ENCODE measurements at places on chromosomes 1 and 21.

DNA sequence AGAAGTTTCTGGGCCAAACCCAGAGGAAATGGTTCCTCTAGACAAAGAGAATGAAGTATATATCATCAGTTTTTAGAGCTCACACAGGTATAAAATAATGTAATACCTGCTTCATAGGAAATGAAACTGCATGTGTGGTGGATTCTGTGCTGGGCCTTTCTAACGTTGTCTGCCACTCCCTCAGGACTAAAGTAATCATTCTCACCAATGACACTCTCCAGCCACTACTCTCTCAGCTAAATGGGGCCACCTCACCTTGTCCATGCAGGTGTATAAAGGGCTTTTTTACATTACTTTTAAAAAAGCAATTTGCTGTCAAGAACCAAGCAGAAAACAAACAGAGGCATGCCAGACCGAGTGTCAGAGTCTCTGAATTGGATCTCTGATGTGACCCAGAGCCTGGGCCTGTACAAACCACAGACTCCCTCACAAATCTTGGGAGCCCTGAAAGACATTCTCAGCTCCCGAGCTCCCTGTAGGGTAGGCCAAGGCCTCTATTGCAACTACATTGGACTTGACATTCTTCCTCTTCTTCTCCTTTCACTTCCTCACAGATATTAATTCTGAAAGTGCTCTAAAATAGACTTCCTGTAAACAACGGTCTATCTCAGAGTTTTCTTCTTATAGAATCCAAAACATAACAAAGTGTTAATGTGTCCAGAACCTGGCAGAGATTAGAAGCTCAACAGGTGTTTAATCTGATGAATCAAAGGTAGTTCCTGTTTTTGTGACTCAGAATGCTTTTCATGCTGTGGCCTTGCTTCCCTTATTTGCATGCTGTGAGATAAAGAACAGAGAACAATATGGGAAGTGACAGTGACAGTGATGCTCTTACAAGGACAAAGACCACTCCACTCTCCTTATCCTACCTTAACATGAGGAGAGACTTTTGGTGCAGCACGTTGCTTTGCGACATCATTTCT, 8.6 kb downstream of the AIM2 start:
- no peak for DNase-seq

DNA sequence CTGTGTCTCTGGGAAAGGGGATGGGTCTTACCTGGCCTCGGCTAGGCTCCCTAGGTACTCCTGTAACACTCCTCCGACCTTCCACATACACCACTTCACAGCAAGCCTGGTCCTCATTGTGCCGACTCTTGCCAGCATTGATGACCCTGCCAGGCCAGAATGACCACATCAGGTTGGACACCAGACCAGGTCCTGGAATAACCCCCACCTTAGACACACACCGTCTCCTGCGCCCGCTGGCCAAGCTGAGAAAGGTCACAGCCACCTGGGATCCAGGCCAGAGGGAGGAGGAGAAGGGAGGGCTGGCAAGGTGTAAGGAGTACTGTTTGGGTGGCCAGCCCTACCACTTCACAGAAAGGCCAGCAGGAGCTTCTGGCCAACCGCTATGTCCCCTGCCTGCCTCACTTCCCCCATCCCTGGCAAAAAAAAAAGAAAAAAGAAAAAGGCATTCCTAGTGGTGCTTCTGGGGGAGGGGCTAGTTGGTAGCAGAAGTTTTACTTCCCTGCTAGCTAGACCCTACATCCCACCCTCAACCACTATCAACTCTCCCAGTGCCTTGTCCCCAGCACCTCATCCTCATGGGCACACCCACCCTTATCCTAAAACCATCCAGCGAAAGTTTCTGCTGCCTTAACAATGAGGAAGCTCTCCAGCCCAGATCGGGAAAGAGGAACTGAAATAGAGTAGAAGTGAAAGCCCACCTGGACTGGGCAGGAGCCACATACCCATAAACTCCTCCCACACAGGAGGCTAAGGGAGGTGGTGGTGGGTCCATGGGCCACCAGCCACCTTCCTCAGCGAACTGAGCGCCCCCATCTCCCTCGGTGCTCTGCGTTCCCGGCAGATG, 1.4 kb downstream of the PPM1J start:
- DNase-seq, result no peak

GRCh38 chr1:95278173-95279006, 44.4 kb downstream of the RWDD3 start:
- no peak for DNase-seq

GRCh38 chr1:109140392-109140791, 26.5 kb downstream of the ELAPOR1 start:
- DNase-seq, result no peak

- no peak for DNase-seq
Measured at GRCh38 chr1:232473900-232474299, 156.0 kb downstream of the SIPA1L2 start.

DNA sequence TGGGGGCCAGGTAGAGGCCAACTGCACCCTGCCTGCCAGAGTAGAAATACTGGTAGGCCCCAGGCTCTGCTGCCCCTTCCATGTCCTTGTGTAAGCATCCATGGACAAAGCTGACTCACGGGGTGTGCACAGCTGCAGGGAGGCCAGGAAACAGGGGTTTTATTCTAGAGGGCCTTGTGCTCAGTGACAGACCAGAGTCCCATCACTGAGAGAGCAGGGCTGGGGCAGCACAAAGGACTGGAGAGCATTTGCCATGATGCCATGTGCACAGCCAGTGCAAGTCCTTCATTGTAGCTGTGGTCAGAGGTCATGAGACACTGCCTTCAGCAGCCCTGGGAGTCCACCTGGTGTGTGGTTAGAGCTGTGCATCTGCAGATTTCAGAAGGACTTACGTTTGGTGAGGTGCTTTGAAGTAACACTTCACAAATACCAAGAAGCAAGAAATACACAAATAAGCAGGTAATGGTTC, 8.1 kb downstream of the ARF1 start:
- no peak for DNase-seq

- no peak for DNase-seq
Measured at GRCh38 chr1:198809247-198809646, 170.4 kb downstream of the PTPRC start.

- DNase-seq, result no peak
Measured at GRCh38 chr1:187551061-187551460, 722.3 kb downstream of the PLA2G4A start.

GRCh38 chr1:241156231-241156965, 200.6 kb downstream of the RGS7 start:
- peak; percentile 54 for DNase-seq

- no peak for DNase-seq
Measured at GRCh38 chr1:2785631-2786328, 15.7 kb downstream of the TTC34 start.

DNA sequence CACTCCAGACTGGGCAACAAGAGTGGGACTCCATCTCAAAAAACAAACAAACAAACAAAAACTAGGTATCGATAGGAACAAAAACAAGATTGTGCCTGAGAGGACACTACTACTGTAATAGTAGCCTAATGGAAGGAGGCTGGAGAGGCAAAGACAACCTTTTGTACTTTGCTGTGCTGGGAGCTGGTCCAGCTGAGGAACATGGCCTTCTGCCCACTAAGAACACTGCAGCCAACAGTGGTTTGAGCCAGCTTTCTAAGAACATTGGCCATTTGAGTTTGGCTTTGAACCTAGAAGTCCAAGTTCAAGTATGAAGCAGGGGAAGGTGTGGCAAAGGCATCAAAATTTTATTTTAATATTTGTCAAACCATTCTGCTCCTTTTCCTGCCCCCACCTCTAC, 22.7 kb upstream of the RGS8 start:
- no peak for DNase-seq

DNA sequence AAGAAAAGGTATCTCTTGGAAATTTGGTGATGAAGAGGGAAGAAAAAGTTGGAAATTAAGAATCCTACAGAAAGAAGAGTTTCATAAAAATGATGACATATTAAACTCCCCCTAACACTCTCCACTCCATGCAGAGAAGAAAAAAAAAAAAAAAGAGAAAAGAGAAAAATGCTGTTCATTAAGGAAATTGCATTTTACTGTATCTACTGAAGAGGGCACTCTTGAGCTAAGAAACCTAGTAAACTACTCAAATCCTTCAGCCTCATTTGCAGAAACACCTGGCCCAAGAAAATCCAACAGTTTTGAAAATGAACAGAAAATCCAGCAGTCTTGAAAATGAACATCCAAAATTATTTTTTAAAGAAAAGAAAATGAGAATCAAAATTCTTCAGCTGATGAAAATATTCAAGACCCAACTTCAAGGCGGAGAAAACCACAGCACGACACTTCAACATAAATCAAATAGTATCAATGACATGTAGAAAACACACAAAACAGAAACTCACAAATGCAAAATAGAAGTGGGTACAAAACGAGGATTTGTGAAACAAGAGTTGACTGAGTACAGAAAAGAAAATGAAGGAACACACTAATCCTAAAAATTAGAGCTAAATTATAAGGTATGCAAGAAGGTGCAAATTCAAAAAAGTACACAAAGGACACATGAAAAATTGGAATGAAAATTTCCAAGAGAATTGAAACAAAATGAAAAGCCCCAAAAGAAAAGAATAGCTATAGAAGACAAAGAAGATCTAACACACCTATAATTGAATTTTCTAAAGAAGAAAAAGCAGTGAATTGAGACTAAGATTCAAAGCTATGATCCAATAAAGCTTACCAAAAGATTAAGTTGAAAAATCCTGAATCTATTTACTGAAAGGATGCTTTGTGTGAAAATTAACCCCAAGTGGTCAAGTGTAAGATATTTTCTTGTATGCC, 73.2 kb upstream of the DNAJC6 start:
- no peak for DNase-seq

- no peak for DNase-seq
Measured at GRCh38 chr1:240099748-240100147, 8.1 kb downstream of the FMN2 start.
